ENCODE measurements at places on chromosomes 5 and 9.

DNA sequence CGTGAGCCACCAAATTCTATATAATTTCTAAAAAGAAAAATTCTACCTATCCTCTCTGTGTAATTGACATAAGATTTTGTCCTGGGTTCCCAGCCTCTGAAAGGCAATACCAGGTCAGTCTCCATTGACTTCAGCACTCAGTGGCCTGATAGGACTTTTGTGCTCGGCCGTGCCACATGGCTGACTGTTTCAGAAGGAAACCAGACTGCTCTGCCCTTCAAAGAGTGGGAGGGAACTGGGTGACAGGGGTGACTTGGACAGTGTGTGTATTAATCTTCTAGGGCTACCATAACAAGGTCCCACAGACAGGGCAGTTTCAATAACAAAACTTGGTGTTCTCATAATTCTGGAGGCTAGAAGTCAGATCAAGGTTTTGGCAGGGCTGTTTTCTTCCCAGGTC, 43.0 kb downstream of the ARHGAP26 start:
- DNase-seq: no peak

DNA sequence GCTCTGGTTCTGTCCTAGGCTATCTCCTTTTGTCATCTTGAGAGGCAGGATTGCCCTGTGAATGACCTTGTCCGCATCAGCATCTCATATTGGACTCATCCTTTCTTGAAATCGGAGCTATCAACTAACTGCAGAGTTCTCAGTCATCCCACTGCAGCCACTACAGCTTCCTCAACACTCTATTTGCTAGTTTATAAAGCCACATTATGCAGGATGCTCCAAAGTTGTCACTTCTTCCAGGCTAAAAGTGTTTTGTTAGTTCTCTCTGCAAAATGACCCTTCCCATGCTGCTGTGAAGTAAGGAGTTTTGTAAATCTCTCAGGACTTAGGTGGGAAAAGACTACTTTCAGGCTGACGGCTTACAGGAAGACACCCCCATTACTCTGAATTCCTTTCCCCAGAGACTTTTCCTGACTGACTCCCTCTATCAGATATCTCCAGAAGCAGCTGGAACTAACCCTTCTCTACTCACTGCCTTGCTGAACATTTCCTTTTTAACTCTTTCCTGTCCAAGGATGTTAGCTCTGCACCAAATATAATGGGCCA, 257.6 kb downstream of the NFIB start:
- DNase-seq: no peak

- no peak for DNase-seq
Observed at GRCh38 chr5:141919218-141920119, 4.2 kb upstream of the DELE1 start.

- no peak for DNase-seq
Observed at GRCh38 chr5:35365758-35366157, 135.5 kb upstream of the PRLR start.

DNA sequence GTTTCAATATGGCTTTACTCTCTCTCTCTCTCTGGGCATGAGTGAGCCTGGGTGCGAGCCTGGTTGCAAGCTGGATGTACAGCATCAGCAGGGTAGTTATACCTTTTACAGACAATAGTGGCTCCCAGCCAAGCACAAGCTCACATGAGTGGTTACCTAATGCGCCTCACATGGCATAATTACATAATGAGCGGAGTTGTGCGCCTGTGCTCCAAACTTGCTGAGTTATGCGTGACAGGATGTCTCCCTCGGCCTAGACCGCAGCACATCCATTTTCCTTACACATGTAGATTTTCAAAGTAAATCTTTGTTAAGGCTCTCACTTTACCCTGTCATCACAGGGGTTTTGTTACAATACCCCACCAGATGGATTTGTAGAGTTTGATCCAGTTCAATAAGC, 233.5 kb upstream of the WWC1 start:
- DNase-seq: no peak

DNA sequence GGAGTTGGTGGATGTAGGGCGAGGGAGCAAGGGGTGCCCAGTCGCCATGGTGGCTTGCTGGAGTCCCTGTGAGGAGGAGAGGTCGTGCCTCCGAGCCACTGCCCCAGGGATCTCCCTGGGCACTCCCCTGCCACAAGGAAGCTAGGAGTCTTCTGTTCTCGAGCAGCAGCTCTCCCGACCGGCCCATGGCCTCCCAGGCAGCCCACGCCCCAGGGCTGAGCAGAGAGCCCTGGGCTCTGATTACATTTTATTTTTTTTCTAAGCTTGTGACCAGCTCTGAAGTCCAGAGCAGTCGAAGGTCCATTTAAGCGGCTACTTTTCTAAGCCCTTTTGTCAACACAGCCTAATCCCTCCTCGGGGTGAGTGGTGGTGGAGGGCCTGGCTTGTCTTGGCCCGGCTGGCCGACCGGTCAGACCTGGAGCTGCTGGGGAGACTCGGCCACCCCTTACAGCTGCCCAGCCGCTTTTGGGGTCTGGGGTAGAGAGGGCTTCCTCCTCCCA, 2.1 kb downstream of the RXRA start:
- DNase-seq: no peak

DNA sequence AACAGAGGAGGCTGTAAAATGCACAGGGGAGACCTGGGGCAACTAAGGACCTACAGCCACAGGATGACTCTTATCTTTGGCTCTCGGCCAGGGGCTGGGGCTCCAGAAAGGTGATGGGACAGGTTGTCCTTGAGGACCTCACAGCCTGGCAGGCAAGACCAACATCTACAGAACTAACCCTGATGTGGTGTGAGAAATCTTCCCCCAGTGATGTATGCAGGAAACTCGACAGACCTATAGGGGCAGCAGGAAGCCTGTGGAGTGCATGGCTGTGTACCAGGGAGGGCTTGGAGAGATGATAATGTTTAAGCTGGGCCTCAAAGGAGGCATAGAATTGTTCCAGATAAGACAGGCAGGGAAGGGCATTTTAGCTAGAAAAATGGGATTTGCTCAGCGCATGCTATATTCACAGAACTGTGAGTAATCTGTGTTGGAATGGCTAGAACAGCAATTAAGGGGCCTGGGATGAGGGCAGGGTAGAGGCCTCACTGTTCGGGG, 68.5 kb upstream of the SLC25A51 start:
- no peak for DNase-seq

GRCh38 chr9:97556721-97557605, 55.5 kb downstream of the TMOD1 start:
- DNase-seq: no peak

DNA sequence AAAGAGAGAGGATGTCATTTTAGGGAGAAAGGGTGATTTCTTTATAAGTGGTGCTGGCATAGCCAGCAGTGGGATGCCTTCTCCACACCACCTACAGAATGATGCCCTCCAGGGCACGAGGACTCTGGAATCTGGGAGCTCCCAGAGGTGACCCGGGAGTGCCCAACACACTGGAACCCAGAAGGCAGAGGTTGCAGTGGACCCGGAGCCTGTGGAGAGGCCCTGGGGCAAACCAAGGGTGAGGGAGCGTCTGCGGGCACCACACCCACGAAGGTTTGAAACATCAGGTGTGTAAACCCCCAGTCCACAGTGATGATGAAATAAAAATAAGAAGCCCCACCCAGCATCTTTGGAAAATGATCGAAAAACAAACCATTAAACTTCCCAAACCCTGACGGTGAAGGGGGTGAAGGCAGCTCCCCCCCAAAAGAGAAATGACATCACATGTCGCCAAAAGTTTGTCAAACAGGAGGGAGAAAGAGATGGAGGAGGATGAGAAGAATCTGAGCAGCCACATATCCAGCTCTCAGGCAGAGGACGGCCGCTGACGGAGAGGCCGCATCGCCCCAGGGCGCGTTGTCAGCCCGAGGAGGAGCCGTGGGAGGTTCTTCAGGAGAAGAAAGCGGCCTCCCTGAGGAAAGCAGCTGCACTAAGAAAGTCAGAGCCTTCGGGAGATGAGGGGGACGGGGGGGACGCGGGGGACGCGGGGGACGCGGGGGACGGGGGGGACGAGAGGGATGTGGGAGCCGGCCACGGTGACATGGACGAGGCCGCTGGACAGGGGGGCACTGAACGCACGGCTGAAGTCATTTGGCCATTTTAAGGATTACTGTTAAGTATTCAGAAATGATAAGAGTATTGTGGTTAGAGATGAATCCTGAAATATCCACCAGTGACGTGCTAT, 43.1 kb upstream of the NSMF start:
- DNase-seq: no peak

- DNase-seq: no peak
Observed at GRCh38 chr9:68741704-68742332, 36.8 kb downstream of the PIP5K1B start.

DNA sequence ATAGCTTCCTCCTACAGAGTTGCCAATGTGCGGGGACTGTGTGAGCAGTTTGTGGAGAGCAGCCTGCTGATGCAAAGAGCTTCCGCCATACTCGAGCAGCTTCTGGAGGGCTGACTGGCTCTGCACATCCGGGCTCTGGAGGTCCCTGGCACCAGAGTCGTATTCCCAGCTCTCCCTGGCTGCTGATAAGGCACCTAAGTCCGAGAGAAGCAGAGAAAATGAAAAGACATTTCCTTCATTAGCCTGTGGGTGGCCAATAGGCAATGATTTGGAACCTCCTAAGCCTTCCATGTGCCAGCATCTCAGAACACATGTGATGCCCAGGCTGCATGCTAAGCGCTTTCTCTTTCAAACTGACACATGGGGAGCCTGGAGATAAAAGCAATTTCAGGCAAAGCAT, 94.3 kb downstream of the TSSK1B start:
- no peak for DNase-seq

DNA sequence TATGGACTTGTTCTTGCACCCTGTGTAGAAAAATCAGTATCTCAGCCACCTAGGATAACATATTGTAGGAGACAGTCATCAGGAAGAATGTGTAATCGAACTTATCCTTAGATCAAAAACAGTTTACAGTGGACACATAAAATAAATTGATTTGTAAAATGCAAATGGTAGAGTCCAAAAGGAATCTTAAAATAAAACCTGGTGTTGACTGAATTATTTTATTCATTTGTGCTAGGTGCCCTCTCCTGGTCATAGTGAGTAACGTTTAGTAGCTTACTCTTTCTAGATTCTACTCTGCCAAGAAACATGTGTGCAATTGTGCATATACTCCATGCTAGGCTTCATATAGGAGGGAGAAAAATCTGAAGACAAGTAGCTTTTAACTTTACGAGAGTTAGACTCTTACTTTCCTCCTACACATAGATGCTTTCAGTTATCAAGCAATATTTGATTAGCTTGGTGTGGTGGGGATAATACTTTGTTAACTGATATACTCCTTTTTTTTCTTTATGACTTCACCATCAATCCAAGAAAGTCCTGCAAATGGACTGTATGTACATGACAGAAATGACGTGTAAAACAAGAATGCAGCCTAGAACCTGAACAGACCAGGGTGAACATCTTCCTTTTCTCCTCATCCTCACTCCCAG, 23.7 kb upstream of the LOX start:
- no peak for DNase-seq

GRCh38 chr5:2465383-2465782, 286.1 kb downstream of the IRX2 start:
- no peak for DNase-seq

- DNase-seq: no peak
Observed at GRCh38 chr9:115225459-115226116, 107.6 kb upstream of the TNC start.
